Psoas muscle (tissue), 8 donors: ENCODE measurements at places on chromosomes 7 and 10. TPM values are rescaled to one million over a fixed set of nuclear protein-coding genes. Genes with fewer than 3 reads are reported as not detected.

TMEM184A gene
- total RNA-seq, result 2.9 TPM

CPN1 gene
- not detected for total RNA-seq

NUTM2D gene
- 1.4 TPM for total RNA-seq

ASZ1 gene
- total RNA-seq, result not detected

TAS2R3 gene
- 0.26 TPM for total RNA-seq

TMEM176B gene
- total RNA-seq, result 4.4 TPM

MAT1A gene
- not detected for total RNA-seq

MCM10 gene
- not detected for total RNA-seq

VAX1 gene
- not detected for total RNA-seq

XPNPEP1 gene
- total RNA-seq, result 62.3 TPM

IDI2 gene
- total RNA-seq, result 133 TPM

GSAP gene
- 4.2 TPM for total RNA-seq

CPVL gene
- total RNA-seq, result 9.4 TPM

TUBAL3 gene
- total RNA-seq, result 0.16 TPM

AOC1 gene
- not detected for total RNA-seq

HERPUD2 gene
- 14.4 TPM for total RNA-seq

ZNF212 gene
- 3.2 TPM for total RNA-seq

NEURL1 gene
- 103 TPM for total RNA-seq

WDFY4 gene
- total RNA-seq, result 1.3 TPM

ATG9B gene
- not detected for total RNA-seq

OR2A12 gene
- not detected for total RNA-seq
